Thoracic aorta (tissue), 2 donors: ENCODE measurements at places on chromosomes 1 and 21.

DNA sequence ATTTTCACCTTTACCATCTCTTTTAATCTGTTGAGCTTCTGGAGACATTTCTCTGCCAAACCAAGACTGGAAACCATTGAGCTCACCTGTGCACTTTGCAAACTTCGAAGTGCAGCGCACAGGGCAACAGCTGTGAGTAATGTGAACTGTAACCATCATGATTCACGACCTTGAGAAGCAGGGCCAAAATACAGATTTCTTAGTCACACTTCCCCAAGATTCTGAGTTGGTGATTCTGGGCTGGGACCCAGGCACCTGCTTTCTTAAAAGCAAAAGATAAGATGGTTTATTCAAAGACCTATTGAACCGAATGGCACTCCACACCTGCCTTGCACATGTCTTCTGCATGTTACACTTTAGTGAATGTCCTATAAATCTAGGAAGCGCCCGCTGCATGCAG lies 10.2 kb downstream of the AGTRAP start:
- DNase-seq = no peak

DNA sequence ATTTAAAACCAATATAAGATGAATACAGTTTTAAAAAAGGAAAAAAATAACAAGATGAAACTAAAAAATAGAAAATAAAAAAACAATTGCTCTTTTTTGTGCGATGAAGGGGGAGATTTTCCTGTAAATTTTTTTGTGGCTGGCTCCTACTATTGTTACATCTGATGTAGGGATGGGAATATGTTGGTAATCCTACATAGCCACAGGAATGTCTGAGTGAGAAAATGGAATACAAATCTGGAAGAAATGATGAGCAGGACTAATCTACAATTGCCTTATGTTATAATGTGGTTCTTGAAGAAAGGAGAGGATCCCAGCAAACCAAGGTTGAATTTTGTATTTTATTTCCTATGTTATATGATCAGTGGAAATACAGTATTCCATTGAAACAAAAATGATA lies 40.9 kb downstream of the ATP6V1G3 start:
- no peak for DNase-seq

DNA sequence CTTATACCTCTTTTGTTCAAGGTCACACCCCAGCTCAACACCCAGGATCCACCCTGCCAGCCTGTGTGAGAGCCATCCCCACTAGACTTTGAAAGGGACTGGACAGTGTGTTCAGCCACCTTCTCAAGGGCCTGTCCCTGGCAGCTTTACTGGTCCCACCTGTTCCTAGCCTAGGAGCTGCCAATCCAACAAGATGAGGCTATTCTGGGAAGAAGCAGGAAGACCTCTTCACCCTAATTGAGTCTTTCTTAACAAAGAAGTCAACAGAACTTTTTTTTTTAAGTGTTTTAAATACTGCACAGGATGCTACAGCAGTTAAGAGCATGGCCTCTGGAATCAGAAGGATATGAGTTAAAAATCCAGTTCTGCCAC lies 95.8 kb upstream of the HOOK1 start:
- no peak for DNase-seq

GRCh38 chr21:41901099-41901498 lies 22.0 kb upstream of the PRDM15 start:
- no peak for DNase-seq

GRCh38 chr1:161083748-161084596 lies 5.4 kb downstream of the NECTIN4 start:
- DNase-seq = no peak

- no peak for DNase-seq
Measured at GRCh38 chr21:46385846-46386733, 62.1 kb downstream of the PCNT start.

DNA sequence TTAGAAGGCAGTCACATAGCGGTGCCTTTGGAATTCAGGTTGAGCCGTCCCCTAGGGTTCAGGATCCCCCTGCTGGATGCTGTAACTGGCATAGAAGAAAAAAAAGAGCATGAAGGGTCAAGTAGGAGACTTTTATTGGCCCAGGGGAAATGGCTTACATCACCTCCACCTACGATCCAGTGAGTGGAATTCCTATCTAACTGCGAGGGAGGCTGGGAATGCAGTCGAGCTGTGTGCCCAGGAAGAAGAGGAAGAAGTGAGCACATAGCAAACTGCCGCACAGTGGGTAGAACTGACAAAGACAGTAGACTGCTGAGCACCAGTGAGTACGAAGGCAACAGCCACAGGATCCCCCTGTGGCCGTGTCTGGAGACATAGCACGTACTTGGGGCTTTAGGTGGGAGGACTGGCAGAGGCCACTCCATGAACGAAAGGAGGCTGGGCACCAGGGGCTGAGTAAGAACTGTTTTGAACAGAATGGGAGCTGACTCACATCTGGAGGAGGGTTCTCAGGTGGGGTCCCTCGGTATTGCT lies 79.2 kb downstream of the RNF220 start:
- no peak for DNase-seq

GRCh38 chr1:85629532-85629920 lies 49.0 kb downstream of the CCN1 start:
- DNase-seq = no peak

GRCh38 chr1:230458509-230458908 lies 32.4 kb upstream of the PGBD5 start:
- DNase-seq = no peak

DNA sequence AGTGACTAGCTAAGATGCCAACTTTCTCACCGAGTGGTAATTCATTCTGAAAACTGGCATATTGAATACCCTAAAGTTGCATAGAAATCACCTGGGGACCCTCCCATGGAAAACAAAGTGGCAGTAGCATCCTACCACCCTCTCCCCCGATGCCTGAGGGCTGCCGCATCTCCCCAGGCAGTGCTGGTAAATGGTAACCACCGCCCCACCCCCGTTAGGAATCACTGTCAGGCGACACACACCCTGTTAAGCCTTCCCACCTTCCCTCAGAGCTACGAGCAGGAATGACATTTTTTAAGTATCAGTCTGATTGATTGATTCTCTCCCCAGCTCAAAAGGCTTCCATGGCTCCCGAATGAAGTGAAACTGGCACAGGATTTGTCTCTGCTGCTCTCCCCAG lies 28.3 kb downstream of the TMPRSS2 start:
- DNase-seq = no peak

- DNase-seq = no peak
Measured at GRCh38 chr1:38018864-38019343, 6.4 kb downstream of the UTP11 start.

DNA sequence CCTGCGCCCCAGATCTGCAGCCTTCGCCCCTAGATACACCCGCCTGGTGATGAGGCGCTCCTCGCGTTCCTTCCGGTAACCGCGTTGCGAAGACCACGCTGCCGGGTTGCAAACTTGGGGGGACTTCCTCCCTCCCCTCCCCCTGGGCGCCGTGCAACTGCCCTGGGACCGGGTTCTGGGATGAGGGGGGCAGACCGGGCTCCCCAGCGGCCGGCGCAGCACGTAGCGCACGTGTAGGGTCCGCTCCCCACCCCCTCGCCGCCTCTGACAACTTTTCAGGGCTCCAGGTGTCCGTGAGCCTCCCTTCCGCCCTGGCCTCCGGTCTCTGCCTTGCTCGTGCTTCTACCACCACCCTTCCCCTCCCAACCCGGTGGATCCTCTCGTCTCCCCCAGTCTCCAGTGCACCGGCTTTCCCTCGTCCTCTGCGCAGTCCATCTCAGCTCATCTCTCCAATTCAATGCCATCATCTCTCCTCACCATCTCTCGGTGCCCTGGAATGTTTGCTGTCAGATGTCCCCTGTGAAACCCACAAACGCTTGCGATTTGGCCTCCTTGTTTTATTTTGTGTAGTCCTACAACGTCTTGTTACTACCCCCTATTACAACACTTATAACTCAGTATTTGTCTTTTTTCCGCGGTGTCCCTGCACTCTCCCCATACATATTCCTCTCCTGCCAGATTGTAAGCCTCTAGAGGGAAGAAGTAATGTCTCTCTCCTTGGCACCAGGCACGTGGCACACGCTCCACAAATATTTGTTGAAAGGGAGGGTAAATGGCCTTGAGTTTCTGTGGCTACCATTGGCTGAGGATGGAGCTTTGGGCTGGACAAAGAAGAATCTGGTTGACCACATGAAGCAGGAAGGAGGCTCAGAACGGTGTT lies 782 bp downstream of the PCAT6 start:
- no peak for DNase-seq

GRCh38 chr1:202058001-202058908 lies 47.9 kb downstream of the ELF3 start:
- no peak for DNase-seq

GRCh38 chr1:75317976-75318375 lies 183.8 kb downstream of the LHX8 start:
- DNase-seq = no peak

DNA sequence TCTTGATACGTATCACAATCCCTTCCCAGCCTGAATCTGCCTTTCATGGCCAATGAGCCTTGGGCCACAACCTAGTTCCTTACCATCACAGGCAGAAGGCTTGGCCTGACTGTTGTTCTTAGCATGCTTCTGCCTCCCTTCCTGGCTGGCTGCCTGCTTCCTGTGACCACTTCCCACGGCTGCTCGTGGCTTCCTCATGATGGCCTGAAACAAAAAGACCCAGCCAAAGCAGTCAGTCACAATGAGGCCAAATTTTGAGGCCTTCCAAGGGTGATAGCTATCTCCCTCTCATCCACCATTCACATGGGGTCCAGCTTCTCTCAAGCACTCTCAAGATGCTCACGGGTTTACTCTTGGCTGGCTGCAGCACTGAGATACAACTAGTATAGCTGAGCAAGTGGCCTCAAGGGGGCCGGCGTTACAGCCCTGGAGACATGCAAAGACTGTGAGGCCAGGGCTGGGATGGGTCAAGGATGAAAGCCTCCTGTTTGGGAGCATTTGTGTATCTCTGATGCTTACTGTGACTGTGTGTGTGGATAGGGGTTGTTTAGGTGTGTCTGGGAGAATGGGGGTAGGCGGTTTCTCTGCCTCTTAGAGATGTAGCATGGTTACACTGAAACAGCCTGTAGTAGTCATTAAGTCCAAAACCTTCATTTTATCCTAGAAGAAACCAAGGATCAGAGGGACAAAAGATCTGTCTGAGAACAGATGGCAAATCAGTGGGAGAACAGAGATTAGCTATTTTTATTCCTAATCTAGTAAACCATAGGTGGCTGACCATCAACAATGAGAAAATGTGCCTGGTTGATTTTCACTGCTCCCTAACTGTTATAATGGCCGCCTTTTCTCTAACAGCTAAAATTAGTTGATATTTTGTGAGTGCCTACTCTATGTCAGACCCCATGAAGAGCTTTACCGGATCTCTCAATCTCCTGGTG lies 5.4 kb upstream of the TOE1 start:
- DNase-seq = no peak

DNA sequence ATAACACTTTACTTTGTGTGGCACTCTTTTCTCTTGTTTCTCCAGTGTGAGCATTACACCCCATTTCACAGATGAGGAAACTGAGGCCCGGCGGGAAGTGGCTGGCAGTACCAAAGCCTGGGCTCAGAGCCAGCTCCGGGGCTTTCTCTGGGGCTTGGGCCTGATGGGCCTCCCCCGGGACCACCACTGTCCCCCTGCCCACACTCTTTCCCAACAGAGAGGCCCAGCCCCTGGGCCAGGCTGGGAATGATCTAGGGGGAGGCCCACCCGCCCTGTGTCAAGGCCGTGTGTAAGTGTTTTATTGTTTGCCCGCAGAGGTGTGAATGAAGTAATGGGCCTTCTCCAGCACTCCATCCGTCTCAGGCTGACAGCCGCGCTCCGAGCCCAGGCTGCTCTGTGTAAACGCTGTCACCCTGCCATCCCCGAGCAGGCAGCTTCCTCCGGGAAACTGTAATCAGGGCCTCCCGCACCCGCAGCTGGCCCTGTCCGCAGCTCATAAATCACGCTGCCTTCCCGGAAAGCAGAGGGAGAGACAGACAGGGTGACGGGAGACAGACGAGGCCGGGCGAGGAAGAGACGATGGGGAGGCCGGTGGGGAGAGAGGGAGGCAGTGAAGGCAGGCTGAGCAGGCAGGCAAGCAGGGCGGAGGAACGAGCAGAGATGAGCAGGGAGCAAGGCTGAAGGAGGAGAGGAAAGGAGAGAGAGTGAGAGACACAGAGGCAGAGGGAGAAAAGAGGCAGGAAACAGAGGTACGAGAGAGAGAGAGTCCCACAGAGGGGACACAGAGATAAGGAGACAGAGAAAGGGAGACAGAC lies 109.7 kb upstream of the ZBTB40 start:
- no peak for DNase-seq

- no peak for DNase-seq
Measured at GRCh38 chr21:17708522-17709265, 96.0 kb upstream of the BTG3 start.

GRCh38 chr1:229296541-229296941 lies 25.6 kb downstream of the RAB4A start:
- DNase-seq = no peak

GRCh38 chr1:52706941-52707926 lies 9.1 kb upstream of the COA7 start:
- no peak for DNase-seq

DNA sequence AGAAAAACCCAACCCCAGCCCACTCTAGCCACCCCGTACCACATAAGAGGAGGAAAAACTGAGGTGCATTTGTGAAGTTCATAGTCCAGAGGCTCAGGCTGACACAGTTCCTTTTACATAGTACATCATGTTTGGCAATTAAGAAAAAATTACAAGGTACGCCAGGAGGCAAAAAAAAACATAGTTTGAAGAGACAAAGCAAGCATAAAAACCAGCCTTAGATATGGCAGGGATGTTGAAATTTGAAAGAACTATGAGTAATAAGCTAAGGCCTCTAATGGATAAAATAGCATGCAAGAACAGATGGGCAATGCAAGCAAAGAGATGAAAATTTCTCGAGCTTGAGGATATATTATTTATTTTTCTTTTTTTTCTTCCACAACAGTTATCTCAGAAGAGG lies 31.9 kb downstream of the MIXL1 start:
- no peak for DNase-seq

- DNase-seq = no peak
Measured at GRCh38 chr1:94318505-94319030, 81.2 kb upstream of the ARHGAP29 start.

DNA sequence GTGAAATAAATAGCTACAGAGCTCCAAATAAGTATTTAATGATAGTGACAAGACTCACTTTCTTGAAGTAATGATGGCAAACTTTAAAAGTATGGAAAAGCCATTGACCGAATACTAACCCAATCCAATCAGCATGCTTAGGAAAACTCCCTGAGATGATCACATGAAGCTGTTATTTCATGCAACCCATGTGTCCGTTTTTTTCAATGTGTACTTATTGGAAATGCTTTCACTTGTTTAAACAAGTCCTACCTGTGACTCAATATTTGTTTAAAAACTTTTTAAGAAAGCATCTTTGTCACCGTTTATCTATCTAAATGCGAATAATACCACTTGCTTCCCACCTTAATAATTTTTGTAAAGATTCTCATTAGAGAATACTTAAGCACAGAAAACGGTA lies 185.8 kb downstream of the NRIP1 start:
- DNase-seq = no peak

GRCh38 chr1:172163498-172164215 lies 256.8 kb upstream of the C1orf105 start:
- DNase-seq = no peak

- DNase-seq = no peak
Measured at GRCh38 chr1:238350471-238350870, 459.7 kb upstream of the ZP4 start.

GRCh38 chr1:39574646-39575045 lies 1.9 kb downstream of the PABPC4 start:
- no peak for DNase-seq

GRCh38 chr1:53367503-53368313 lies 39.8 kb upstream of the LRP8 start:
- DNase-seq = no peak

- no peak for DNase-seq
Measured at GRCh38 chr1:205698921-205699320, 18.6 kb upstream of the SLC45A3 start.

- peak; percentile 87 for DNase-seq
Measured at GRCh38 chr1:225817611-225818061, 7.7 kb downstream of the EPHX1 start.

- no peak for DNase-seq
Measured at GRCh38 chr1:150997126-150997872, 9.4 kb downstream of the MINDY1 start.
